ENCODE measurements at places on chromosomes 6 and 20.
A peak's percentile ranks its signal among the peaks of the same experiment; 100 is the strongest.

GRCh38 chr6:23535101-23535500 is 590.9 kb upstream of the NRSN1 start:
- peak; percentile 23 for DNase-seq

- no peak for DNase-seq
Measured at GRCh38 chr20:58901488-58902402, 49.2 kb downstream of the GNAS start.

DNA sequence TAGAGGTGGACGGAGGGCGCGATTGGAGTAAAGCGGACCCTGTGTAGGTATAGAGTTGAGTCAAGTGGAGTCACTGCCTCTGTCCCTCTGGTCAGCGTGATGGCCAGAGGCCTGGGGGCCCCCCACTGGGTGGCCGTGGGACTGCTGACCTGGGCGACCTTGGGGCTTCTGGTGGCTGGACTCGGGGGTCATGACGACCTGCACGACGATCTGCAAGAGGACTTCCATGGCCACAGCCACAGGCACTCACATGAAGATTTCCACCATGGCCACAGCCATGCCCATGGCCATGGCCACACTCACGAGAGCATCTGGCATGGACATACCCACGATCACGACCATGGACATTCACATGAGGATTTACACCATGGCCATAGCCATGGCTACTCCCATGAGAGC is 479 bp downstream of the SLC39A7 start:
- no peak for DNase-seq

DNA sequence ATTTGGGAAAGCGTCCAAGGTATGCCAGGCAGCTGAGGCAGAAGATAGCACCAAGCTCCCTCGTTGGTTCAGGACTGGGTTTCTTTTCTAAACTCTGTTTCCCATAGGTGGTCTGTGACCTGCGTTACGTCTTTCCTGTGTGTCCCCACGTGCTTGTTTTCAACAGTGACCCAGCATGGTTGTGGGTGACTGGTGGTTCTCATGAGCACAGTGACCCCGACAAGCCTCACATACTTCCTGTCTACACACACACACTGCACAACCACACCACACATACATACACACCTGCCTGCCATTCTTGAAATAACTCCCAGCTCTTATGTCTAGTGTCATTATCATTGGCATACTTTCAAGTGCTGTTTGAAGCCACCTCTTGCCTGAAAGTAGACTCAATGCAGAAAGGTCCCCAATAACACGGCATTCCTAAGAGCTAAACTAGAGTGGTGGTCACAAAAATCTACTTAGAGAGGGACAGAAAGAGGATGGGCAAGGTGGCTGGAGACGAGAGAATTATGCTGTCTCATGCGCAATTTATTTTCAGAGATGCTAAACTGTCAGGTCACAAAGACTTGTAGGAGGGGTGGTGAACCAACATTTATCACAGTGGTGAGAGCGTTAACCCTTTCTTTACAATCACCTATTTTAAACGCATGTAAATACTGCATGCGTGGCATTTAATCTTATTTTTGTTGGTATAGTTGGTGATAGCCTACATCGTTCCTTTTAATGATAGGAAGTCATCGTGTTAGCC is 66.7 kb downstream of the GCNT2 start:
- DNase-seq: no peak

GRCh38 chr6:20893412-20893811 is 359.2 kb downstream of the CDKAL1 start:
- no peak for DNase-seq

- no peak for DNase-seq
Measured at GRCh38 chr6:129510950-129511349, 199.0 kb downstream of the ARHGAP18 start.

DNA sequence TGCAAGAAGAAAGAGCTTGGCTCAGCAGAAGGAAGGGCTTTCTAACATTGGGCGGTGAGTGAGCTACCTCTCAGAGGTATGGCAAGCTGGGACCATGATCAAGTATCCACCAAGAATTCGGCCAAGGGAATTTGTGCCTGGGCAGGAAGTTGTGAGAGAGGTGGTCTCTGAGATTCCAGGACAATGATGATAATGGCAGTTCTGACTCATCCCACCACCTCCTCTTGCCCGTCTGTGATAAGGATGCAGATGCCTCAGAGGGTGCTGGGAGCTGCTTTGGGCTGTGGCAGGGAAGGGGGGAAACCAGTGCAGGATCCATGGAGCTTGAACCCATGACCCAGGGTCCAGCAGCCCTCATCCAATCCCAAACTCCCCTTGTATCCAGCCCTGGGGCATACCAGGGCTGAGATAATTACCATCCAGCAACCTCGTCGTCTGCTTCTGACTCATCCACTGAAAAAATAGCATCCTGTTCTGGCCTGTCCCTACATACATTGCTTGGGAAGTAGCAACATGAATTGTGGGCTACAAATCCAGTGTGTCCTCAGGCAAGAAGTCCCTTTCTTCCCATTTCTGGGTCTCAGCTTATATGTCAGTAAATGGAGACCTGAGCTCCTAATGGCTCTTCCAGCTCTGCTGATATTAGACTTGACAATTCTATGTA is 5.9 kb downstream of the TGM6 start:
- DNase-seq: no peak

DNA sequence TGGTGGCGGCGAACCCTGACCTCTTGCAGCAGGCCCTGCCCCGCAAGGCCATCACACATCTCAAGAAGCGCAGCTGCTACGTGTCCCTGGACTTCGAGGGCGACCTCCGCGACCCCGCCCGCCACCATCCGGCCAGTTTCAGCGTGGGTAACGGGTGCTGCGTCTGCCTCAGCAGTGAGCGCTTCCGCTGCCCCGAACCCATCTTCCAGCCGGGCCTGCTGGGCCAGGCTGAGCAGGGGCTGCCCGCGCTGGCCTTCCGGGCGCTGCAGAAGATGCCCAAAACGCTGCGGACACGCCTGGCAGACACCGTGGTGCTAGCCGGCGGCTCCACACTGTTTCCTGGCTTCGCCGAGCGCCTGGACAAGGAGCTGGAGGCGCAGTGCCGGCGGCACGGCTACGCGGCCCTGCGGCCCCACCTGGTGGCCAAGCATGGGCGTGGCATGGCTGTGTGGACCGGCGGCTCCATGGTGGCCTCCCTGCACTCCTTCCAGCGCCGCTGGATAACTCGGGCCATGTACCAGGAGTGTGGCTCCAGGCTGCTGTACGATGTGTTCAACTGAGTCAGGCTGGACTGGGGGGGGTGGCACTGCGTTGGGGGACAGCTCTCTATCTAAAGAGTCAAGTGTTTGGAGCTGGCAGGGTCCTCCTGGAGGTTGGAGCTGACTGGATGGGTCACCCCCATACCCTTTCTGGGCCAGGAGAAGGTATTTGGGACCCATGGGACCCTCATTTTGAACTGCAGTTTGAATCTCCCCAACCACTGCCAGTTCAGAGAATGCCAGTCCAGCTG is 1.1 kb downstream of the ACTL10 start:
- DNase-seq: no peak

- DNase-seq: no peak
Measured at GRCh38 chr6:158687506-158687905, 37.7 kb downstream of the SYTL3 start.

DNA sequence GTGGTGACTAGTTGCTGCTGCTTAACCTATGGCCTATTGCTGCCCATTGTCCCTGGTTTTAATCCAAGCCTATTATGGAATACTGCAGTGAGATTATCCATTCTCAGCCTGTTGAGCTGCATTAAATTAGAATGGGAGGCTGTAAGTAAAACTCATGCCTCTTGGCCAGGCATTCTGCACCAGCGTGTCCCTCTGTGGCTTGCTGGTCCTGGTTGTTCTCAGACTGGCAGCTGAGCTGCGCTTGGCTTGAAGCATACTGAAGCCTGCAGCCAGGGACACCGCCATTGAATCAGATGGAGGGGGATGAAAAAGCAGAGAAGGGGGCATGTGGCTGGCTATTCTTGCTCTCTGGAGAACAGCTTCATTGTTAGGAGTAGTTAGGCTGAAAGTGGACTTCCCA is 15.6 kb downstream of the LRRN4 start:
- DNase-seq: no peak

DNA sequence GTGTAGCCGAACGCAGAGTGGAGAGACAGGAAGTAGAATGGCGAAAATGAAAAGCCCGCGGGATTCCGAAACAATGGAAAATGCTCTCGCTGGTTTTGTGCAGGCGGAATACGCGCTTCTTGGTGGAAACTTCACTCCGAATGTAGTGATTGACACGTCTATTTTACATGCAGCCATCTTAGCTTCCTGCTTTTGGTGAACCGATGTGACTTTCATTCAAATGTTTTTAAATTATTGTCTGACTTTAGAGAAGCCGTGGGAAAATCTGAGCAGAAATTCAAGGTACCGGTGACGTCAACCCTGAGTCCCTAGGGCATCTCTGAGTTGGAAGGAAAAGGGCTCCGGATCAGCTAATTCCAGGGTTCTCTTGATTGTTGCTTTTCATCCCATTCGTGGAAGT is 11.4 kb downstream of the GPX5 start:
- peak; percentile 53 for DNase-seq

- no peak for DNase-seq
Measured at GRCh38 chr6:84779917-84780316, 15.5 kb upstream of the TBX18 start.

- no peak for DNase-seq
Measured at GRCh38 chr6:45505470-45505869, 127.7 kb upstream of the SUPT3H start.

- no peak for DNase-seq
Measured at GRCh38 chr20:19929012-19929360, 88.2 kb upstream of the NAA20 start.

DNA sequence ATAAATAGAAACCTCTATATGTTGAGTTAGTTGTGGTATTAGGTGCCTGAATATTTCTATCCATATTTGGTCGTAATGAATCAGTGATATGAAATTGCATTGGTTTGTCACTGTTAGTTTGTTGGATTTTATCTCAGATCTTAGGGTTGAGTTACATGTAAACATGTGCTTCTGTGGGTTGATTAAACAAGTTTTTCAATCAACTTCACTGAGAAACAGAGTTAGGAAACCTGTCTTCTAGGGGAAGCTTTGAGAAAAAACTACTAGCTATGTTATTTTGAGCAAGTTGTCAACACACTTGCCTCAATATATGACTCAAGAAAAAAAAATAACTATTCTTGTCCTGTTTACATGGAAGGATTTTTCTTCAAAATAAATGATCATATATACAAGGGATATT is 14.8 kb upstream of the ADGB start:
- DNase-seq: no peak

DNA sequence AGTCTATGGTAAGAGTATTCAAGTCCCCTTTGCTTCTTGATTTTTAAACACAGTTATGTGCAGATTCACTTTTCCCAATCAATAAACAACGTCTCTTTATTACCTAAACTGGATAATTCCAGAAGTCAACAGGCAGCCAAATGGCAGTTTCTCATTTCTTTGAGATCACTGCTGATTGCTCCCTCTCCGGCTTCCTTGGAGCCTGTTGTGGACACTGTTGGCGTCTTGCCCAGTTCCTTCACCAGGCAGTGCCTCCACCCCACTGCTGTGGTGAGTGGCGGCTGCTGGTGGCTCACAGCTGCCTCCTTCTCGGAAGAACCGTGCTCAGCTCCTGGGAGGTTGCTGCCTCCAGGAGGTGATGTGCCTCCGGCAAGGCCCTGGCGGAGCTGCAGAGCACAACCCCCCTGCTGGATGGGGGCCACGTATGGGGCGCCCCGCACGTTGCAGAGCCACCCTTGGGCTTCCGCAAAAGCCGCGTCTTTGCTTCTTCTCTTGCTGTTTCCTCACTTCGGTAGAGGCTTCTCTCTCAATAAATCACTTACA is 105.1 kb upstream of the CNKSR3 start:
- no peak for DNase-seq

- DNase-seq: peak; percentile 22
Measured at GRCh38 chr6:48765352-48765961, 654.5 kb upstream of the PTCHD4 start.

GRCh38 chr6:164169355-164169754 is 754.8 kb downstream of the QKI start:
- no peak for DNase-seq

DNA sequence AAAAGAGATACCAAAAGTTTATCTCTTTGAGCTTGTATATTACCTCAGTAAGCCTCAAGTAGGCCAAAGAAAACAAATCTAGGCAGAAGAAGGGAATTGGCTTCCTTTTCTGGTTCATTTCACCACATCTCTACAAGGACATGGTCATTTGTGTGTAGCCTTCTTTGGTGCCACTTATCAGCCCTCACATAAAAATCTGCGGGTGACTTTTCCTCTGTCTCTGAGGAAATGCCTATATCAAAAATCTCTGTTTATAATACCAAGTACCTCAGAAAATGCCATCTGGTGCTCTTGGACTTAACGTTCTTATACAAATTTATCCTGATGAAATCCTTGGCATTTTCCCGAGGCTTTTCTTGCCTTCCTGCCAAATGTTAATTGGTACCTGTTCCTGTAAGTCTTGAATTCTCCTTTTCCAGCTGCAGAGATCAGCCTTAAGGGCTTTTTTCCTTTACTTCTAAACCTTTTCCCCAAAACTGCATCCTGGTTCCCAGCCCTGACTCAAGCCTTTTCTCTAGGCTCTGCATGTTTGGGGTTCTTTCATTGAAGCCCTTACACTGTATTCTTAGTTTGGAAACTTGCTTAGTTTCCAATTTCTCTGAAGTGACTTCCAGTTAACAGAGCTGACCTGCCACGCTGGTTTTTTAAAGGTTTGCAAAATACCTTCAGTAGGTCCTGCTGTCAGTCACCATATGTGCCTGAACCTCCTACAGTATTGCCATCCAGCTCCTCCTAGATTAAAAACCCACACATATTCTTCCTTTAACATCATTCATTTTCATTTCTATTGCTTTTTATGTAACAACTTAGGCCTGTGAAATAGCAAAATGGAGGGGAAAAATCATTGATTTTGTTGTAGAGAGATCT is 191.2 kb upstream of the PREP start:
- DNase-seq: peak; percentile 51

GRCh38 chr20:41218466-41218865 is 81.1 kb downstream of the PLCG1 start:
- DNase-seq: no peak

DNA sequence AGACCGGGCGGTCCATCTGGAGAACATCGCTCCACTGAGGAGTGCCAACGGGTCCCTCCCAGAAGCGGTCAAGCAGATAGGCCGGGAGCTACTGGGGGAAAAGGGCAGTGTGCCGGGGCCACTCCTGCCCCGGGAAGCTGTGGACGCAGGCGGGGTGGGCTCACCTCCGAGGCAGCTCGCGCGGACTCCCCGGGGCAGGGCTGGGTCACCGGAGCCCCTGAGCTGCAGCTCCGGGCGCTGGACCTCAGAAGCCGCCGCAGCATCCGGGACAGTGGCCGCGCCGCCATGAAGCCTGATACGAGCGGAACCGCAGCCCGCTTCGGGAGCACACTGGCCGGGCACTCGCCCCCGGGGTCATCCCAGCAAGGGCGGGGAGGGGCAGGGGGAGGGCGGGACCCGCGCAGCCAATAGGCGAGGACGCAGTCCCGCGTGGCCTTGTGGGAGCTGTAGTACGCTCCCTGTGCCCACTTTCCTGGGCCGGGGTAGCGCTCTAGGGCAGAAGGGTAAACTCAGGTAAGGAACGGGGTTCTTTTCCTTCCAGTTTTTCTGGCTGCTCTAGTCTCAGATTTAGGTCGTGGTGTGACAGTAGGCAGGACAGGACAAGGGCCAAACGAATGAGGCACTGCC is at the start of gene MOCS1:
TSS of gene MOCS1 (minus strand) at position 332 of the 627 bp plus-strand sequence. CDS start at position 287, 45 bp downstream.
- peak; percentile 56 for DNase-seq
